ENCODE measurements at places on chromosomes 2 and 18. TPM values are rescaled to one million over a fixed set of nuclear protein-coding genes. Genes with fewer than 3 reads are reported as not detected.

GRCh38 chr2:18301421-18302139 lies 258.9 kb downstream of the RDH14 start:
- DNase-seq: no peak

DNA sequence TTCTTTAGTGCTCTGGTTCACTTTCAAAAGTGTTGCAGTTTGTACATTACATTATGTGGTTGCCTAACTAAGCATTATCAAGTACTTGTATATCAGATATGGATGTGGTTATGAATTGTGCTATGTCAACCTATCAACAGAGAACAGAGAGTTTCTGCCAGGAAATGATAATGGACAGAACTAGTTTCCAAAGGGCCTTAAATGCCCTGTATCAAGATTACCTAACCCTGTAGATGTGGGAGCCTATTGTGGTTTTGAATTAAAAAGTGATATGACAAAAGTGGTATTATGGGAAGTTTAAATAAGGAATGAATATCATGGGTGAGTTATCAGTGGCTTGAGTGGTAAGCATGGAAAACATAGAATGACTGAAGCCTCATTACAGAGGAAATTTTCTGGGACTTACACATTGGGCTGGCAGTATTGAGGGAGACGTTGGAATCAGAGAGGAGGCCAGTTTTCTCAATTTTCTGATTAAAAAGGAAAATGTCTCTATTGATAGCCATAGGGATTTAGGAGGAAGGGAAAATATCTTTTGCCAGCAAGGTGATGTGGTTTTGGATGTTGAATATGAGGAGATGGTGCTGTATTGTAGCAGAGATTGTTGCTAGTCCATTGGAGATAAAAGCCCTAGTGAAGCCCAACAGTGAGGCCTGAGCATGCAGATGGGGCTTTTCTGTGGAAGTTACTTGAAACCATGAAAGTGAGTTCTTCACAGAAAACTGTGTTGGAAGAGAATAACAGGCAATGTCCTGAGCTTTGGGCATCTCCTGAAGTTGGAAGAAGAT lies 140.7 kb downstream of the TTC27 start:
- no peak for DNase-seq

Gene PSTPIP2
- 1.6 TPM for total RNA-seq

DNA sequence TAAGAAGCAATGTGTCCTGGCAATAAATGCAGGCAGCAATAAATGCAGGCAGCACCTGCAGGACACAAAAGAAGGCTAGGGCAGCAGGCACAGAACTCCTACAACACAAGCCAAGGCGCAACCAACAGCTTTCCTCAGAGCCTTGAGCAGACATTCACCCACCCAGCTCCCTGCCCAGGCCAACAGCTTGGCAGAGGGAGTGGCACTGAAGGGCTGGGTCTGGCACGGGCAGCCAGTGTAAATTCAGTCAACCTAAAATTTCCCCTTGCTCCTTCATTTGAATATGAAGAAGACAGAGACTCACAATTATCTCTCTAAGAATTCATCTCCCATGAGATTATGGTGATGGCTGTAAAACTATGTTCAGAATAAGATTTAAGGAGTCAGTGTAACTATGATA lies 35.4 kb downstream of the AAK1 start:
- DNase-seq: no peak

GRCh38 chr2:178110681-178111080 lies 1.6 kb upstream of the RBM45 start:
- no peak for DNase-seq

- no peak for DNase-seq
Observed at GRCh38 chr2:241010531-241011295, 12.3 kb downstream of the SNED1 start.

- no peak for DNase-seq
Observed at GRCh38 chr18:11955239-11956029, 25.9 kb upstream of the IMPA2 start.

GRCh38 chr2:217759991-217760390 lies 242.8 kb downstream of the TNS1 start:
- DNase-seq: no peak

Gene ERICH2
- total RNA-seq: not detected

Gene HOXD10
- total RNA-seq: not detected

Gene PLEK
- total RNA-seq: 1.5 TPM

DNA sequence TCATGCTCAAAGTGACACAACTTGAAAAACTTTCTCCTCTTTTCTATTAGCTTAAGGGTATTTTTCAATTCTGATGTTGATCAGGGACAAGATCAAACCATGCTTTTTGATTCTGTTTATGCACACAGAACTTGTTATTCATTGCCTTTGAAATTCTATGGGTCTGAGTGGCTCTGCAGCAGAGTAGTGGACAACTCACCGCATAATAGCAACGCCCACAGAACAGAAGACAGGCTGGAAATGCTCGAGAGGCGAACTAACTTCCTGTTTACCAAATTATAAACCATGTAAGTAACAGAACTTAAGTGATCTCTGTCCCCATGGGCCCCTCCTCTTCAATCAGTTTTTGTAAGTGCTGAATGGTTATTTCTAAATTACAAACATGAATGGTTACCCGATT lies 131.2 kb downstream of the CBLN2 start:
- DNase-seq: no peak

- DNase-seq: no peak
Observed at GRCh38 chr18:59729781-59730180, 32.6 kb upstream of the CCBE1 start.

DNA sequence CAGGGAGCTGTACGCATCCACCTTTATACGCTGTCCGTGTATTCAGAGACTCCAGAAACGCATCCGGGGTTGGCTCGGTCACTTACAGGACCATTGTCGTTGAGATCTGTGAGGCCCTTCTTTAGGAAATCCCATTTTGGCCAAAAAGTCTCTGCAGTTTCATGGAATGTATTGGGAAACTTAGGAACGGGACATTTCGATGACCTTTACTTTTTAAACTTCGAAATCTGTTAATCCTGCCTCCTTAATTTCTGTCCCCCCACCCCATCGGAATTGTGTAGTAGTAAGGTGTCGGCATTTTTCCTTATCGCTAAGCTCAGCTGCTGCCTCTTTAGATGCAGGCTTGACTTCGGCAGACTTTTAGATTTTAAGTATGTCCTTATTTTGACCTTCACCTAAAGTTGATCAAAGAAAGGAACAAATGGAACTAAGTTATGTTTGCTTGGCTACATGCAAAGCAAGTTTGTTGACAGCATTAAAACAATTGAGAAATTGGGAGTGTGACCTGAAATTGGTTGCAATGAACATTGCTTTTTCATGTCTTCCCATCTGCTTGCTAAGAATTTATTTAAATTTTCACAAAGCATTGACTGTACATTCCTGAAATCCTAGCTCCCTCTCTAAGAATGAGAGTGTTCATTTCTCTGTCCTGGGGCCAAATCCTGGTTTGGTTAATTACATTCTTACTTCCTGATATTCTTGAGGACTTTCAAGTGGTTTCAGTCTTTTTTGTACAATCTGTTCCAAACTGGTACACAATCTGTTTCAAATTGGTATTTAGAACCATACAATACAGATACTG lies 884 bp upstream of the RAPH1 start:
- no peak for DNase-seq

Gene SLC35G4
- not detected for total RNA-seq

- no peak for DNase-seq
Observed at GRCh38 chr2:16069933-16070647, 129.7 kb downstream of the MYCN start.

Gene PER2
- total RNA-seq: 21.6 TPM

DNA sequence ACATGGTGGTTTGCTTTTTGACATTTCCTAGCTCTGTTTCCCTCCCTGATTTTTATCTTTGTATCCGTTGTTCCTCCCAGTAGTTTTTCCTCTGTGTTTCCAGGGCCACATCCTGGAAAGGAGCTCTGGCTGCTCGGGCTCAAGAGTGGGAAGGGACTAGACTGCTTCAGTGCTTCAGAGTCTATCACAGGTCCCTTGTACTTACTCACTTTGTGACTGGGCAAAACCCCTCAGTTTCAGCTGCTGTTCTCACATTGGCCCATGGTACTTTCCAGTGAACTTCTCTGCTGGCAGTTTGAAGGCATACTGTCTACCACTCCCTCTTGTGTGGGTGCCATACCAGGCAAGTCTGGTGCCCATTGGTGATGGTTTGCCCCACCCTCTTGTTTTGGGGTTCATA lies 7.5 kb upstream of the STAMBP start:
- no peak for DNase-seq

DNA sequence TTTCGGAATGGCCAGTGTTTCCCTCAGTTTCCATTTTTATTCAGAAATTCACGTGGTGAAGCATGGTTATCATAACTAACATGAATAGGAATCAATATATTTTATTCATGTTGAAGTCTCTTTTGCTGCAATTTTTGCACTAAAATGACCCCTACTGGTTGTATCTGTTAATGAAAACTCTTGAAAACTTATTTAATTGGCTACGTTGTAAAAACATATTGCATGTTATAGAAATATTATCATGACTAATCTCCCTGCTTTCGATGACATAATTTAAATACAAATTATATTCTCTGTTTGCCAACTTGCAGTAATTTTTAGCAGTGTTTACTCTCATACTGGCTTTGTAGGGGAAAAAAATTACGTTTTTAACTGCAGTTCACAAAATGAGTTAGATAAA lies 3.5 kb downstream of the CRIM1 start:
- DNase-seq: no peak

Gene CAPN14
- total RNA-seq: not detected

Gene KCNJ3
- 1.5 TPM for total RNA-seq

Gene MATN3
- total RNA-seq: 0.64 TPM

DNA sequence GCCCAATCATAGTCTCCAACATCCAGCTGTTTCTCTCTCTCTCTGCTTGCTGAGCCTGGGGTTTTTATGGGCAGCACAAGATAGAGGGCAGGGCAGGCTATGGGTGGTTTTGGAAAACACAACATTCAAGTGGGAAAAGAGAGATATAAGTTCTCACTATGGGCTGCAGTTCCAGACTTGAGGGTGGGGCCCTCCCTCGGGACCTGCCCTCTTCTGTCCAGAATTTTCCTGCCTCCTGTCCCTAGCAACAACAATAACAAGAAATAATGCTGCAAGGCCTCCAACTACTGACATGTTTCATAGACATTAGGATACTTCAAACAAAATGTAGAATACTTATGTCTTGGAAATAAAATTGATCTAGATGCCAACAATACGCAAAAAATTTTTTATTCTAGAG lies 107.8 kb downstream of the C18orf54 start:
- DNase-seq: no peak

GRCh38 chr2:11134349-11134748 lies 20.9 kb upstream of the SLC66A3 start:
- no peak for DNase-seq

DNA sequence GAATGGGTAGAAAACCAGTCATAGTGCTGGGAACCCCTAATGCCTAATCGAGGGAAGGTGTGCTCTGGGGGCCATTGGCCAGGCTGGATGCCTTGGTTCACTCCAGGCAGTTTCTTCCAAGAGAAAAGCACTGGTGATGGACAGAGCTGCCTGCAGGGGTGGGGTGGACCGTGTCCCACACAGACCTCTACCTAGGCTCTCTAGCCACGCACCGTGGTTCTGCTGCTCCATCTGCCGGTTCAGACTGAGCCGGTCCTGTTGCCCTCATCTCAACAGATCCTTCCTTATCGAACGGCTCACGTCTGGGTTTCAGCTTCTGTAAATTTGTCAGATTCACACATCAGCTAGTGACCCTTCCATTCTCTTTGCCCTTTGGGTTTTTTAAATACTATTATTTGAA lies 46.4 kb downstream of the RALB start:
- DNase-seq: no peak

All from ascending aorta (tissue), 2 donors.